ENCODE measurements at places on chromosomes 12 and 14.

DNA sequence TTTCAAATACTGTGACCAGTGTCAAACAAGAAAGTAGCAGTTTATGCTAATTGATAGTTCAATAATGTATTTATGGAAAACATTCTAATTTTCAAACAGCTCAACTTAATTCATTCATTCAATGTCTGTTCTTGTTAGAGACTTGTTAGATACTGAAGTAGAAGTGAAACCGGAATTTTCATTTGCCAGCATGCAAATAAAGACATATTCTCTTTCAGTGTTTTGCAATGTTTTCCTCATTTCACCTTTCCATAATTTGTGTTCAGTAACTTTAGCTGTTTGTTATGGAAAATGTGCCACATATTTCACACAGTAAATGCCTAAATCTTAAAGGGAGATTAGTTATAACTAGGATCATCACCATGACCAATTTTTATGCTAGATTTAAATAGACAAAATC lies 21.2 kb downstream of the TAS2R50 start:
- DNase-seq = no peak

DNA sequence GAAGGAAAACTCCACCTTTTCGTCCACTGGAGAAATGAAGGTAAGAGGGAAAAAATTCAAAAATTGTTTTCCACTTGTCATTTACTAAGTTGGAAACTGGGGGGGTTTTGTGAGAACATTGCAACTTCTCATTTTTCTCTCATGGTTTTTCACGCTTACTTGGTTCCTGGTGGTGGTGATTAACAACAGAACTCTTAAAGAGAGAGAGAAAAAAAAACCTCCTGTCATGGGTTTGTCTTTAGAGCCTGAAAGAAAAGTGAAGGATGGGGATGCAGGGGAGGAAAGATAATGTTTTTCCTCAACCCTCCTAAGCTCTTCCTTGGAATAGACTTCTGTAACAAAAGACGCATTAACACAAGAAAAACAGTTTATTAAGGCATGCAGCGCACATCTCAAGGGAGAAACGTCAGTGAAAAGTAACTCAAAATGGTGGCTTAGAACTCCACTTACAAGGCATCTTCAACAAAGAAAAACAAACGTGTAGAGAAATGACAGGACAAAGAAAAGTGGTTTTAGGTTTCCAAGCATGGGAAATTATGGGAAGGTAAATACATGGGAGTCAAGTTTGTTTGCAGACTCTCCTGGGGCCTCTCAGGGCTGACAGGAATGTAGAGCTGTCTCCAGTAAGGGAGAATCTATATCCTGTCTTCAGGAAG lies 81.9 kb upstream of the ATF7IP start:
- DNase-seq = peak; percentile 29

- no peak for DNase-seq
Observed at GRCh38 chr12:79689477-79690141, 1.2 kb downstream of the PAWR start.

DNA sequence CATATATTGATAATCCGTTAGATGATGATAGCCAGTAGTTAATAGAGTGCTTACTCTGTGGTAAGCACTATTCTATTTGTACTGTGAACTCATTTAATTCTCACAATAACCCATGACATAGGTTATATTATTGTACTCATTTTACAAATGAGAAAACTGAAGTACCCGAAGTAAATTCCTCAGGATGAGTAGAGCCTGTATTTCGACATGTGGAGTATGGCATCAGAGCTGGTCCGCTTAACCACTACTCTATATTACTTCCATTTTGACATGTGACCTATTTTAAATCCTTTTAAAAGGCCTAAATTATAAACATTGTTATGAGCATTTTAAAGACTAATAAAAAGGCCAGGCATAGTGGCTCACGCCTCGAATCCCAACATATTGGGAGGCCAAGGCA lies 8.0 kb upstream of the RAP1B start:
- DNase-seq = peak; percentile 78

DNA sequence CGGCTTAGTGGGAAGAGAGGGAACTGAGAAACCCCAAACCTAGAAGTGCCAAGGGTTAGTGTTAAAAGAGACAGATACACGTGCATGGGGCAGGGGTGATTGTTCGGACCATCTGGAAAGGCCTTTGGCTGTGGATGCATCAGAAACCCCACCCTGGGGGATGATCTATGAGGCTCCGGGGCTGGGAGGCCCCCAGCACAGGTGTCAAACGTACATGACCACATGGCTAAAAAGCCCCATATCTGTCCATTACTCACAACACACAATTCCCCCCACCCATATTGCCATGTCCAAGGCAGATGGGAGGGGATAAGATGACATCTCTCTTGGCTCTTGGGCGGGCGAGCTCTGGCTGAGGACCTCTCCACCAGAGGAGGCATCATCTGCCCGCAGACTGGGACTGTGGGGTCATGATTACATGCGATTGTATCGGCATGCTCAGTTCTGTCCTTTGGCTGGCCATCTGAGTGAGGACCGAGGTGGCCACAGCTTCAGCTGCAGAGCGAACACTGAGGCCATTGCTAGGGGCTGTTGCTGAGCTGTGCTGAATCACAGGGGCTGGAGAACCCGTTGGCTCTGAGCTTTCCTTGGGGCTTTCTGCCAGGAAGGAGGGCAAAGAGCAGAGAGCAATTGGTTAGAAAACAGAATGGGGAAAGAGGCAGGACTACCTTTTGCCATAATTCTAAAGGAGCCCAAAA lies 9.6 kb upstream of the NPFF start:
- no peak for DNase-seq

DNA sequence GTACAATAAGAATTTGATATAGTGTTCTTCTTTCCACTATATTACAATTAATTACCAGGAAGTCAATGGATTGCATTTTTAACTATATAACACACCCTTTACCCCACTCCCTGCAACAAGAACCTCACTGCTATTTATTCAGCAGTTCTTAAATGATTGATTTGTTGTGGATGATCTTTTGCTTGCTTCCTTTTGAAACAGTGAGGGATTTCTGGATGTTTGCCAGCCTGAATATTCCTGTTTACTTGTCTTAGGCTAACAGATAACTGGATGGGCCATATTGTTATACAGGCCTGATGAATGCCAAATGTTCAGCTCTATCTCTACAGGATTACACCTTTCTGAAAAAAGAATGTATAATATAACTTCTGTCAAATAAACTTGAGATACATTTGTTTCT lies 497.6 kb downstream of the APAF1 start:
- DNase-seq = no peak

DNA sequence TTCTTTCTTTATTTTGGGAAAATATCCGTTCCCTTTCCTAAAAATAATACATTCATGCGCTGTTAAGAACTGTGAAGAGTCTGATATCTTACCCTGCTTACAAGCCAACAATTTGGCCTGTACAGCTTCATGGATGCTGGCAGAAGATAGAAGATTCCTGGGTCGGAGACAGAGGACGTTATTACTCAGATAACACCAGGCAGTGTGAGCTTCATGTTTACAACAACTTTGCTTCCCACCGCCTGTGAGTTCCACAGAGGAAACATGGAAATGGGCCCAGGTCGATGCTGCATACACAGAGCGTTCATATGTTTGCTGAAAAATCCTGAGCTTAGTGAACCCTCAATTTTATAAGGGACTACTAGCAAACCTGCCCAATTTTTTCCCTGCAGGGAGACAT lies 705.6 kb upstream of the SEL1L start:
- DNase-seq = no peak

- DNase-seq = no peak
Observed at GRCh38 chr12:80373666-80374065, 70.4 kb upstream of the PTPRQ start.

DNA sequence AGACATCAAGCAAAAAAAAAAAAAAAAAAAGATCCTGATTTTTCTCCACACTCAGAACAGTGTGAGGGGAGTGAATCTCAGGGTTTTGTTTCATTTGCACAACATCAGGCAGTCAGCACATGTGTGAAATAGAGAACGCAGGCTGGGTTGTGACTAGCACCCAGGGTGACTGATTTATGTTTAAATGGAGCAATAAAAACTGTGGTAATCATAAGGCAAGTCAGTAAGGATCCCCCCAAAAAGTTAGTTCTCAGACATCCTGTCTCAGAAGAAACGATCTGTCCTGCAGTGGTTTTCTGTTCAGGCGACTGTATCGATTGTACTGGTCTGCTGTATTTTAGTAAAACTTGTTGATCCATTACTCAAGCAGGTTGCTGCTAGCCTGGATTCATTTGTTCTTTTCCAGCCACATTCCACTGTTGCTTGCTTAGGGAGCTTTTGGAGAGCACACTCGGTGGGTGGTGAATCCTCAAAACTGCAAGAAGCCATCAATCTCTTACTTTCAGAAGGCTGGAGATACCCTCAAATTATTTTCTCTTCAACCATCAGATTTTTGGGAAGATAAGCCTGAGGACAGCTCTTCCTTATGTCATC lies 107.1 kb downstream of the DACT1 start:
- no peak for DNase-seq

- peak; percentile 51 for DNase-seq
Observed at GRCh38 chr12:122836027-122836921, 1.0 kb downstream of the HIP1R start.

- no peak for DNase-seq
Observed at GRCh38 chr12:70366581-70367257, 629 bp downstream of the KCNMB4 start.

DNA sequence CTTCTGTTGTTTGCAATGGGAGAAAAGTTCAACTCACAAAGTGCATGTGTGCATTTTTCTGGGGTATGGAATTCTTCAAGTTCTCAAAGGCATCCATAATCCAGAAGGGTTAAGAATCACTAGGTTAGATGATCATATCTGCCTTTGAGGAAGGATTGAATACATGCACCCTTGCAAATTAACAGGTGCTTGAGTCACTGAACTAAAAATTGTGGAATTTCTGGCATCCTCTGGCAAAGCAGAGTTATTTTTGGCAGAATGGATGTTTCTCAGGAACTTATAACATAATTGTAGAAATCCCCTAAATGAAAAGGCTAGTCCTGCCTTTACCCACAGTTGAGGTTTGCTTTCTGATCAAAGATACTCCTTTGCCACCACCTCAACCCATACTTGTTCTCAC lies 136.5 kb upstream of the DYRK2 start:
- no peak for DNase-seq

- DNase-seq = peak; percentile 83
Observed at GRCh38 chr12:107091989-107092641, 1.2 kb downstream of the CRY1 start.

DNA sequence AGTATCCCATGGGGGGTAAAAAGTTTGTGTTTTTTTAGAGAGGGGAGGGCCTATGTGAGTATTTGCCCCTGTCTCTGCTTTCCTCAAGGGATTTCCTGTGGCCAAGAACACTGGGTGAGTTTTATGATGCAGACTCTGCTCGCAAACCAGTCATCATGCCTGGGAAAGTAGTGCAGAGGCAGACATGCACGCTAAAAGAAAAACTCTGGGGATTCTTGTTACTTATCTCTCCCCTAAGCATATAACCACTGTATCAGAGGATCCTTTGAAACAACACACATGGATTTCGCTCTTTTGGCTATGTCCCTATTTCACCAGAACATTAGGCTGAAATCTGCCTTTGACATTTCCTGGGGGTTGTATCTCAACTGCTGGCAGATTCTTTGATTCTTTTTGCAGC lies 1845.8 kb upstream of the SEL1L start:
- DNase-seq = no peak

DNA sequence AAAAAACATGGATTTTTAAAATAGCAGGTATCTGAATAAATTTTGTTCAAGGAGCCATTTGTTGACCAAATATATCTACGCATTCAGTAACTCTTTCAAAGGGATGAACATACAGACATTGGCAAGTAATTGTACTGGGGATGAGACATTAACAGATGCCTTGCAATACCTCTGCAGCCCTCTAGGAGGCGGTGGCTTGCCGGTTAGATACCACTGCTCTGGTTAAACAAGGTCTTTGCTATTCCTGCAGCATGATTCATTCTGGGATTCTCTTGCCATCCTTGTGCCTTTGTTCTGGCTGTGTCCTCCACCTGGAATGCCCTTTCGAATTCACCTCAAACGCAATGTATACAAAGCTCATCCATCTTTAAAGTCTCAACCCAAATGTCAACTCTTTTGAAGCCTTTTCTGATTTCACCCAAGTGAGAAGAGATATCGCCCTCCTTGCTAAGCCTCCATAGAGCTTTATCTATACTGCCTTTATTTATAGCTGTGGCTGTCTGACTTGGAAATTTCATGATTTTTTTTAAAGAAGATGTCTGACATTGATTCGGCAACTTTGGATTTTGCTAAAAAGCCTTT lies 131.0 kb upstream of the SRRM4 start:
- peak; percentile 5 for DNase-seq

- no peak for DNase-seq
Observed at GRCh38 chr12:4860741-4861140, 49.0 kb upstream of the KCNA1 start.

DNA sequence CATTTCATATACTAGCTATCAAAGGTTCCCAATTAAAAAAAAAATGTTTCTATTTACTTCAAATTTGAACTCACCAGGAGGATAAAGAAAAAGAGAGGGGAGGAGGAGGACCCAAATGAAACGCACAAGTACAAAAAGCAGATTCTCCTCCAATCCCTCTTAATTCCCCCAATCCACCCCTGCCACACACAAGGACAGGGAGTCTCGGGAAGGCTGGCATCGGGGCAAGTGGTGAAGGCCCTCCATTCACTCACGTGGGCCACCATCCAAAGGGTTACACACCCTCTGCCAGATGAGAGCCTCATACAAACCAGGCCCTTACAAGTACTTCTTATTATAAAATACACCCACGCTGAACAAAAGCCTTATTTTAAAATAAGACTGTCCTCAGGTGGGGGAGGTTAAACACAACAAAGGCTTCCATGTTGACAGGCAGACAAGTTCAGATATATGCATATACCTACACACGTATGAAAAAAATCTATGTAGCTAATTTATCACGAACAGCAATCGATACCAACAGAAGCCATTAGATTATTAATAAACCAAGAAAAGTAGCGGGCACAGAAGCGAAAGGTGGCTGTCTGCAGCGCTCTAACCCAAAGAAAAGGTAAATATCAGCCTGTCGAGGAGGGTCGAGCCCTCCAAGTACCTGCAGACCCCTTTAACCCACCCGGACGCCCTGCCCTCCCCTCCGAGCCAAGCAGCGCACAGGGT lies 1.5 kb downstream of the ATP2B1 start:
- peak; percentile 48 for DNase-seq

GRCh38 chr12:120462099-120462640 lies 7.4 kb downstream of the SRSF9 start:
- DNase-seq = no peak

- DNase-seq = no peak
Observed at GRCh38 chr12:22408610-22409376, 74.3 kb upstream of the ST8SIA1 start.

- DNase-seq = no peak
Observed at GRCh38 chr14:75084513-75084912, 15.1 kb downstream of the ZC2HC1C start.

All from inflammatory macrophage treated with lipopolysaccharide for 4 hours (primary cell).